ENCODE measurements at places on chromosomes 6 and 20.

DNA sequence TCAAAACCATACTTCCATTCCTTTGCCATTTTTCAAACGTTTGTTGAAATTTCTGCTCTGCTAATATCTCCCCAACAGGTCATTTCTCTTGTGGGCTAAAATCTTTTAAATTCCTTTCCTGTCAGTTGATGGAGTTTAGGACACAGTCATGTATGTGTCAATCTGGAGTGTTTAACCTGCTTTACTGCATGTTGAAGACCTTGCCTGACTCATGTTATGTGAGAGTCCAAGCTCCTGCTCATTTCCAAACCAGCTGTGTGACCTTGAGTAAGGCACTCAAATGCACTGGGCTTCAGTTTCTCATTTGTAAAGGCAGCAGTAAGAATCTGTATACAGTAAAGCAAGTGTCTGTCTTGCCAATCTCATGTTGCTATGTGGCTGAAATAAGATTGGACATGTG is 171.9 kb upstream of the SPACA1 start:
- no peak for DNase-seq

DNA sequence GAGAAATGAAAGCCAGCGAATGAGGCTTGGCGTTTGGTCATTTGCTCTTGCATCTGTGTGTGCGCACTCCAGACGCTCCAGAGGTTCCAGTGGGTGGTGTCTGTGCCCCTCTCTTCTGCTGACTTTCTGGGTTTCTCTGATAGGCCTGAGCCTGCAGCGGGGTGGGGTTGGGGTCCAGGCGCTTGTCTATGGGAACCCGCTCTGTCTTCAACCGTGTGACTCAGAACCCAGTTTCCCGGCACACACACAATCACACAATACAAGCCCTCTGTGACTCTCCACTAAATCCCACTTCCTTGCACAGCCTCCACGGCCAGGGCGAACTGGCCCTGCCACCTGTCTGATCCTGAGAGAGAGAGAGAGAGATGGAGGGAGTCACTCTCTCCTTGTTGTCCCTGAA is 24.6 kb downstream of the RBM38 start:
- no peak for DNase-seq

- no peak for DNase-seq
Measured at GRCh38 chr20:34703424-34704176, 544 bp upstream of the TP53INP2 start.

- DNase-seq: no peak
Measured at GRCh38 chr20:36336954-36337704, 31.0 kb downstream of the DLGAP4 start.

GRCh38 chr6:133207754-133208153 is 33.4 kb upstream of the EYA4 start:
- no peak for DNase-seq

DNA sequence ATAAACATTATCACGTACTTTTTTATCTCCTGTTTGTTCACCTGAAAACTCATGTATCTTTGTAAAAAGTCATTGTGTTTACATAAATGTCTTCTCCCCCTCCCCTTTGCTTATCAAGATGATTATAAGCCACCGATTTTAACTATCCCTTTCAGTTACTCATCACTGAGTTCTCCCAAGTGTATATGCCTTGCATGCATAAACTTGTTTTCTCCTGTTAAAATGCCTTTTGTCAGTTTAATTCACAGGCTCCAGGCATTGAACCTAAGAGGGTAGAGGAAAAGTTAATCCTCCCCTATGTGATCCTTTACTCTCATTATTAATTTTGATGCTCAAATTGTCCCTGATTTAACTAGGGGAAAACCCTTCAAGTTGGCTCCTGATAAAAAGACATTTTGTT is 24.2 kb downstream of the ANKEF1 start:
- DNase-seq: no peak

- DNase-seq: no peak
Measured at GRCh38 chr6:166419286-166419685, 36.5 kb upstream of the MPC1 start.

- no peak for DNase-seq
Measured at GRCh38 chr6:35363293-35363750, 21.0 kb downstream of the PPARD start.
